ENCODE measurements at places on chromosomes 11 and 22. TPM values are rescaled to one million over a fixed set of nuclear protein-coding genes. Genes with fewer than 3 reads are reported as not detected.

The P4HA3 gene
- total RNA-seq = not detected

The TRIM44 gene
- 70.6 TPM for total RNA-seq

The C22orf42 gene
- not detected for total RNA-seq

The MGAT3 gene
- 3.0 TPM for total RNA-seq

The MS4A4A gene
- 10.5 TPM for total RNA-seq

- no peak for ATAC-seq
Measured at GRCh38 chr11:14463623-14464022, 36.0 kb downstream of the COPB1 start.

DNA sequence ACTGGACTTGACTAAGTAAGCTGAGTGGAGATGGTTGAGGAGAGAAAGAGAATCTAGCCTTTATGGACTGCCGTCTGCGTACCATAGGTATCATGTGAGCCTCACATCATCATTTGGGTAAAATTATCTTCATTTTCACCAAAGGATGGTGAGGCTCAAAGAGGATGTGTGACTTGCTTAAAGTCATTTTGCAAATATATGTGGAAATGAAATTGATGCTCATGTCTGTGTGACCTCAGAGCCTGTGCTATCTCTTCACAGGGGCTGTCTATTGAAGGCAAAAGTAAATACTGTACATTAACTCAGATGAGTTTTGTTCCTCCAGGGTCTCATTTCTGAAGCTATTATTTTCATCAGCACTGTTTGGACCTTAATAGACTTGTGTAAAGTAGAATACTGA lies 83.3 kb upstream of the ALKBH3 start:
- ATAC-seq = no peak

DNA sequence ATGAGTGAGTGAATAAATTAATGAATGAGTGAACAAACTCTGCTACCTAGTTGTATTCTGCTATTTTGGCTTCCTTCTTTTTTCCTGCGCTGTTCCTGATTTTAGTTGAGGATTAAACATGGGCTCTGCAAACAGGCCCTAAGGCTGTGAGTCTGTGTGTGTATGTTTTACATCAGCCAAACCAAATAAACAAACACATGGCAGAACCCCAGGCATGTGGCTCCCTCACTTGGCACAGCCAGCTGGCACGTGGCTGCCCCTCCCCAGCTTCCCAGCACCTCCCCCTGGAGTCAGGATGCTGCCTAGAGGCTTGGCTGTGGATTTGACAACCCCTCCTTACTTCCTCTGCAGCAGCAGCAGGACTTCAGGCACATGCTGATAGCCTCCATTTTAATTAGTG lies 593.2 kb downstream of the INSC start:
- peak; percentile 41 for ATAC-seq

GRCh38 chr11:103228807-103229206 lies 119.6 kb downstream of the DYNC2H1 start:
- ATAC-seq = no peak

DNA sequence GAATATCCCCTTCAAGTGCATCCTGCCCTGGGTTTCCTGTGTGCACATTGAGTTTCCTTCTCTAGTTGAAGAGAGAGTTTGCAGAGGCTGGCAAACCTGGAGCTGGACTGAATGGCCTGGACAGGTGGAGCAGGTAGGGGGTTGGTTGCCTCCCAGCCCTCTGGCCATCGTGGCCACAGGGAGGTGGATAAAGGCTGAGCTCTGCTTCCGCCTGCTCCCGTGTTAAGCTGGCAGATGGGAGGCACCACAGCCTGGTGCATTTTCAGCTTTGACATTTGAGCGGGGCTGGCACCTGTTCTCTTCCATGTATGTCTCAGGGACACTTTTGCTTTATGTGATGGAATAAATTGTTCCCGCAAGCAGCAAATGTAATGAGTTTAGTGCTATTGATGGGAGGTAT lies 11.1 kb downstream of the MICAL2 start:
- no peak for ATAC-seq

DNA sequence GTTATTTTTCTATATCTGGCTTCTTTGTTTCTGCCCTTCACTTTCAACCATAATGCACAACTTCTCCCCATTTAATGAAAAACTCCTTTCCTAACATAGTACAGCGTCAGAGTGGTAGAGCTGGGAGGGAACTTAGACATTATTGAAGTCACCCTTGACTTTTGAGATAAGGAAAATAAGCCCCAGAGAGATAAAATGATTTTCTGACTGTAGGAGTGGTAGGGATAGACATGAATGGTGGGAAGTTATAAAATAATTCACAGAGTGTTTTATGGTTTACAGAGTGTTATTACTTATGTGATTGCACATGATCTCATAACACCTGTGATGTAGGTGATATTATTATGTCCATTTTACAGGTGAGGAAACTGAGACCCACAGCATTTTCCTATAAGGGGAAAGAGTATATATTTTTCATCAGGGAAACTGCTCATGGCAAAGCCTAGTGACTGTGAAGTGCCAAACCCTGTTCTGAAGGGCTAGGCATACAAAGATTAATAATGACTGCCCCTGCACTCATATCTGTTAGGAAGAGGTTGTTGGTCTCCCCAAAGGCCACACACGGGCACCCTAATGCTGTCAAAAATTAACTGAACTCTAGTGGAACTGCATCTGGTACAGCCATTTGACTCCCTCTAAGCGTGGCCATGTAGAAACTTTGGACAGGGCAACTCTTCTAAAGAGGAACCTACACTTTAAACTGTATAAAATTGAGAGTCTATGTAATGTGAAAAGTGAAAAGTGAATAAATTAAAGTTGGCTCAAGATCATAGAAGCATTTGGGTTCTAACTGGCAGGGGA lies 61.1 kb upstream of the PICALM start:
- no peak for ATAC-seq

- ATAC-seq = no peak
Measured at GRCh38 chr11:100991541-100991940, 138.1 kb downstream of the PGR start.

DNA sequence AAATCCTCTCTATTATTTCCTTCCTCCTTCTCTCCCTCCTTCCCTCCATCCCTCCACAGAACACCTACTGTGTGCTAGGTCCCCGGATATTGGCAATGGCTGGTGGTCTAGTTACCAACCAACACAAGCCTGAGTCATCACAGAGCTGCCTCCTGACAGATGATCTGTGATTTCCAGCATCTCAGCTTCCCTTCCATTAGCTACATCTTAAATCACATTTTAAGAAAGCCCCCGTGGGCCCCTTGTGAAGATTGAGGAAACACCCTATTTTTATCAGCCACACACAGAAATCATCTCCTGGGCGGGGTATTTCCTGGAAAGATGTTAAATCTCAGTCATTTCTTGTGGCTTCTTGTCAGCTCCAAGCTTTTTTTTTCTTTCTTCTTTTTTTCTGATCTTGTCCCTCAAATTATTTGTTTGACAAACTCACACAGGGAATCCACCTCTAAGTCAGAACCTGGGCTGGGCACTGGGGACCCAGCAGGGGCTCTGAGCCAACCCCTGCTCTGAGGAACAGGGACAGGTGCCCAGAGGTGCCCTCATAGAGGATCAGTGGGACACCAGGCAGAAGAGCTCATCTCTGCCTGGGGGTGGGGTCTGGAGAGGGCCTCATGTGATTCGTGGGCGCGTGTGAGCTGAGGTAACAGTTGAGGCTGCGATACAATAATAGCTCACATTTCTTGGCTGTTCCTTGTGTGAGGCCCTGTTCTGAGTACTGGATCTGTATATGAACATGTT lies 42.4 kb downstream of the CACNA1I start:
- ATAC-seq = no peak

DNA sequence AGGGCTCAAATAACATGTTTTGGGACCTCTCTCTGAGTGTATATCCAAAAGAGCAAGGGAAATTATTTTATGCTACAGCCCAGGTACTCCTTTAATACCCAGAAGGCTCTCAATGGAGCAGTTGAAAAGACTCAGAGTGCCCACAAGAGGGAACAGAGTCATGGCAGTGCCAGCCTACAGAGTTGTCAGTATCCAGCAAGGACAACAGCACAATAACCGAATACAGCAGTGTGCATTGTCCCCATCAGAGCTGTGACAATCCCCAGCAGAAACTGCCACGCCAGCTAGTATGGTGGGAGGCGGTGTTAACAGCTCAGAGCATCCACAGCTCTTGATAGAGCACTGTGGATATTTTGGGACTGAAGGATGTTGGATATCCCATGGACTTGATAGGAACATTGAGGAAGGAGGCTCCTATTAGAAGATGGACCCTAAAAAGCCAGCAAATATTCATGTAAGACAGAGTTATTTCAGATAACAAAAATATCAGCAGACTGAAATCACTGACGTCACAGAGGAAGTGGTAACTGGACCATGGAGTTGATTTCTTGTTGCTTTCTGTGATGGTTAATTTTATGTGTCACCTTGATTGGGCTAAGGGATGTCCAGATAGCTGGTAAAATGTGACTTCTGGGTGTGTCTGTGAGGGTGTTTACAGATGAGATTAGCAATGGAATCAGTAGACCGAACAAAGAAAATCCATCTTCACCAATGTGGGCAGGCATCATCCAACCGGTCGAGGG lies 17.7 kb upstream of the PAFAH1B2 start:
- ATAC-seq = no peak

- no peak for ATAC-seq
Measured at GRCh38 chr22:36356708-36357624, 30.8 kb downstream of the MYH9 start.

GRCh38 chr11:86587264-86588193 lies 84.9 kb downstream of the ME3 start:
- no peak for ATAC-seq

DNA sequence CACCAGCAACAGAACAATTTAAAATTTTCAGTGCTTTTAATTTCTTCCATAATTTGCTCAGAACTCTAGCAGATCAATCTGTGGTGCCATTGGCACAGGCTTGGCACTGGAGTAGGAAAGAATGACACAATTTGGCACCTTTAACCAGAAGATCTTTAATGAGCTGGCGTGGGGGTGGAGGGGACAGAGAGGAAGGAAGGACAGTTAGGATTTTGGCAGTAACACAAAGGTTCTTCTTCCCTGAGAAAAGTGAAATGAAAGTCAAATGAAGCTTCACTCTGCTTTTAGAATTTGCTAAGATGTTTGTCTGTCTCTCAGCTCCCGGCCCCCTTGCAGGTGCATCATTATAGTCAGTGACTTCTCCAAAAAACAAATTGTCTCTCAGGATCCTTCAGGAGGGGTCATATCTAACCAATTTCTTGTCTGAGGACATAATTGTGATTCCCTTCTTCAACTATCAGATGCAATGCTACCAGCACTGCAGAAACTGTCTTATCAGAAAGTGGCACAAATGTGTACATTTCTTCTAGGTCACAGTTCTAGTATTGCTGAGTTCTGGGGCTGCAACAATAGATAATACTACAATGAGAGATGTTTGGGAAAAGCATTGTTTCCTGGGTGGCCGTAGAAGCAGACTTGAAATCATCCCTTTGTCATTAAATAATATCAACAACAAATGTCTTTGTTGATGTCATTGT lies 66.8 kb downstream of the CSTPP1 start:
- ATAC-seq = no peak

- no peak for ATAC-seq
Measured at GRCh38 chr11:16749666-16750065, 11.2 kb downstream of the C11orf58 start.

- ATAC-seq = no peak
Measured at GRCh38 chr11:44493383-44493782, 72.1 kb upstream of the CD82 start.

DNA sequence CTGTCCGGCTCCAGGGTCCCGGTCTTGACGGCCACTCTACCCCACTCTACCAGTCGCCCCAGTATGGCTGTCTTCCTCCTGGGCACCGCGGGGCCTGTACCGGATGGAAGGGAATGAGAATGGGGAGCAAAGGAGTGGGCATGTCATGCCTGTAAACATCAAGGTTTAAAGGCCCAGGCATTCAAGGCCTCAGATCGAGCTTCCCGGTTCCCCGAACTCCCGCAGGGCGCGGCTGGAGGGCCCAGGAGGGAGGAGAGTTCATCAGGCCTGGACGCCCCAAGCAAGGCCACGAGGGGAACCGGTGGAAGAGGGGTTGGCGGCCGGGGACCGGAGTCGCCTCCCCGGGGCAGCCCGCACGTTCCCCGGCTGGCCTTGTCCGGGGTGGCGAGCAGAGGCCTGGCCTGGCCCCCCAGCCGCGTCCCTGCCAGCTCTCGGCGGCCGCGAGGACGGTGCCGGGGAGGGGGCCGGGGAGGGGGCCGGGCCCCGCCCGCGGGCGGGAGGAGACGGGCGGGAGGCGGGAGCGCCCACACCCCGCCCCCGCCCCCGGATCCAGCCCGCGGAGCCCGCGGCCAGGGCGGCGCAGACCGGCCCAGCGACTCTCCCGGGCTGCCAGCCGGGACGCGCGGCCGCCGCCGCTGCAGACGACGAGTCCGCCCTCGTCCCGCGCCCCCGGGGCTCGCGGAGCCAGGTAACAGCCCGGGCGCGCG lies at the start of gene CDC42EP1:
CDC42EP1 (plus strand) TSS at position 580 of the 707 bp plus-strand sequence. CDS start 5,870 bp downstream, outside the sequence.
- ATAC-seq = peak; percentile 68

DNA sequence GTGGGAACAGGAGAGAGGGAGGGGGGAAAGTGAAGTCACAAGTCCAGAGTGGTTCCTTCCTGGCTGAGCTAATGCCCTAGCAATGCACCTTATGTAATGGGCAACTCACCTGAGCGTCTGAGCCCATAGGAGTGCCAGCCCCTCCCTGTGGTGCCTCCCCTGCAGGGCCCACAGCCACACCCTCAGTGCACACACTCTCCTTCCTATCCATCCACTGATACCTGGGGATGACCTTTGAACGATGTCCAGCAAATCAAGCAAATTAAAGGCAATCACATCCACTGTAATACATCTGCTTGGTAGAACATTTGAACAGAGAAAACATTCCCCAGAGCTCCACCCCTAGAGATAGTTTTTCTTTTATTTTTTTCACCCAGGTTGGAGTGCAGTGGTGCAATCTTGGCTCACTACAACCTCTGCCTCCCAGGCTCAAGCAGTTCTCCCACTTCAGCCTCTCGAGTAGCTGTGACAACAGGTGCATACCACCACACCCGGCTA lies 19.6 kb upstream of the MICAL2 start:
- no peak for ATAC-seq

- no peak for ATAC-seq
Measured at GRCh38 chr11:112511271-112511670, 250.6 kb upstream of the PLET1 start.

DNA sequence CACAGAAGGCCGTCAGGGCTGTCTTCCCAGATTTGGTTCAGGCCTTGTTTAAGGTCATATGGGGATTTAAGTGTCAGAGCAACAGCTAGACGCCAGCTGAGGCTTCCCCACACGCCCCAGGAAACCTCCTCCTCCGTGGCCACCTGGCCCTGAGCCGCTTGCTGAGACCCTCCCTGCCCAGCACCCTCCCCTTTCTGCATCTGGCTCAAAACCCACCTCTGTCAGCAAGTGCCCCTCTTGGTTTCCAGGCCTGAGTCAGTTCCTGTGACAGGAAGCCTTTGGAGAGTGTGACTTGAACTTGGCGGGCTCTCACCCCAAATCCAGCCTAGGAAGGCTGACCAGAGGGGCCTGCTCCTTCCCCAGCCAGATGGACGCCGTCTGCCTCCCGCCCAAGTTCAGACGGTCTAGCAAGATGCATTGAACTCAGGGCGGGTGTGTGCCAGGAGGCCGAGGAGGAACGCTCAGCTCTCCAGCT lies 561 bp downstream of the FXYD2 start:
- ATAC-seq = peak; percentile 71

DNA sequence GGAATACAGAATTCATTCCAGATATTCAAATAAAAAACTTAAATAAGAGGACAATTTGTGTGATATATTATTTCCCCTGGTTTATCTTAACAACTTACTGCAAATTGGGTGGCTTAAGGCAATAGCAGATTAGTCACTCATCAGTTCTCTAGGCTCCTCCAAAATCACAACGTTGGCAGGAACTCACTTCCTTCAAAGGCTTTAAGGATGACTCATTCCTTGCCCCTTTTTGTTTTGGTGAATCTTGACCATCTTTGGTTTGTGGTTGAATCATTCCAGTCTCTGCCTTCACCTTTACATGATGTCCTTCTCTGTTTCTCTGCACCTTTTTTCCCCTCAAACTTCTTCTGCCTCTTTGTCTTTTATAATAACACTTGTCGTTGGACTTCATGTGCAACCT lies 3.4 kb downstream of the OR10AG1 start:
- no peak for ATAC-seq

All from gastroesophageal sphincter (tissue), 4 donors.